Foreskin keratinocyte (primary cell): ENCODE measurements at places on chromosomes 2 and 18. TPM values are rescaled to one million over a fixed set of nuclear protein-coding genes. Genes with fewer than 3 reads are reported as not detected.

DNA sequence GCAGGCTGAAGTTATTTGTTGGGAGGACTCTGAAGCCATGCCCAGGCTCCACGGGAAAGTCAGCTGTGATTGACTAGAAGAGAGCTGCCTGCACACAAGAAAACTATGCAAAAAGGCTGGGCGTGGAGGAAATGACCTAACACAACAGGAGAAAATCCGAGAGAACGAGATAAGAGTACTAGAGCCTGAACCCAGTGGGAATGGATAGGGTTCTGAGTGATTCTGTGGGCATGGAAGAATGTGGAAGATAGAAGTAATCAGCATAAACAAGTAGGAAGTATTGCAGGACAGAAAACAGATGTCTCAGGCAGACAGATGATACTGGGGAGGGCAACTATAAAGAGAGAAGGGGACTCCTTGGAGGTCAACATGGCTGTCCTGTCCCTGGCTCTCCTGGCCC is 12.1 kb upstream of the COPS8 start:
- no peak for DNase-seq

- DNase-seq, result no peak
Measured at GRCh38 chr2:191114403-191114886, 36.3 kb downstream of the STAT4 start.

- no peak for DNase-seq
Measured at GRCh38 chr18:59352250-59352855, 6.7 kb downstream of the LMAN1 start.

- DNase-seq, result no peak
Measured at GRCh38 chr2:168090366-168091135, 156.8 kb downstream of the STK39 start.

DNA sequence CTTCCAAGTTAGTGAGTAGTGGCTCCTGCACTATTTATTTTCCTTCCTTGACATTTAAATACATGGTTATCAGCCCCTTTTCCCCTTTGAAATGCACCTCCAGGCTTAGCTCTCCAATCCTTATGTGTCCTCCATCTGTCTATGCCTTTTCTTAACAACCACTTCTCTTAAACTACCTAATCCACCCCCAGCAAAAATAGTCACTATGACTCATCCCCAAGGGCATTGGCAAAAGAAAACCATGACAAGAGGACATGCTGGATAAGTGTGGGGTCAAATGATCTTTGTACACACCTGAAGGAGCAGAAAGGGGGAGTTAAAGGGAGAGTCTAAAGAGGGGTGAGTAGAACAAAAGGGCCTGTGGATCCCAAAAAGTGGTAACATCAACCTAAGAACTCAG is 127.2 kb downstream of the ANKRD44 start:
- no peak for DNase-seq

Gene CFAP65
- not detected in 2 replicates for polyA plus RNA-seq

Gene CPSF3
- polyA plus RNA-seq, result 34.9 and 38.9 TPM in 2 replicates

Gene SCYGR4
- not detected in 2 replicates for polyA plus RNA-seq

GRCh38 chr2:81266106-81266505 is 961.6 kb upstream of the LRRTM1 start:
- no peak for DNase-seq

GRCh38 chr18:3466872-3467271 is 16.9 kb downstream of the TGIF1 start:
- DNase-seq, result no peak

DNA sequence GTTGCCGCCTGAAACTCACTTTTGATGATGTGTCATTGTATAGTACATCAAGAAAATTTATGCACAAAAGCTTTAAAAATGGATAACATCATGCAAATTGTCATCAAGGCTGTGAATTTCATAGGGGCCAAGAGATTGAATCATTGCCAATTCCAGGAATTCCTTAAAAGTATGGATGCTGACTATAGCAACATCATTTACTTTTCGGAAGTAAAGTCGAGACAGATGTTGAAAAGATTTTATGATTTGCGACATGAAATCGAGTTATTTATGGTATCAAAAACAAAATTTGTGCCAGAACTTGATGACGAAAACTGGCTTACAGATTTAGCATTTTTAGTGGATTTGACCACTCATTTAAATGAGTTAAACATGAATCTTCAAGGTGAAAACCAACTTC is 56.3 kb downstream of the ASB1 start:
- no peak for DNase-seq

Gene RTP5
- not detected in 2 replicates for polyA plus RNA-seq

- DNase-seq, result peak; percentile 95
Measured at GRCh38 chr2:217105733-217106649, 246.1 kb upstream of the TNP1 start.

DNA sequence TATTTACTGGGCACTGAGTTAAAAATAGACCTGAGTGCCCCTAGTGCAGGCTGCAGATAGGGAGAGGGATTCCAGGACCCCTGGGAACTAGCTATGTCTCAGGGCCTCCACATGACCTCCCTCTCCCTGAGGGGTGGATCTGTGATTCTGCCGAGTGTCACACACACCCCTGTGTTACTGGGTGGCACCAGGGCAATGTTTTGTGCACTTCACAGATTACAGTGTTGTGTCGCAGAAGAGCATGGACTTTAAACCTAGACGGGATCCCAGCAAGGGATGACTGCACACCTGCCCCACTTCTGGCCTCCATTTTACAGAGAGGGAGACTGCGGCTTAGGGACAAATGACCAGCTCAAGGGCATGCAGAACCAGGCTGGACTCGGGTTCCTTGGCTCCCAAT is 65.6 kb downstream of the ZFP36L2 start:
- no peak for DNase-seq

- no peak for DNase-seq
Measured at GRCh38 chr18:5673616-5674015, 129.8 kb upstream of the EPB41L3 start.

Gene SP140
- polyA plus RNA-seq, result 0.19 and 0.37 TPM in 2 replicates

DNA sequence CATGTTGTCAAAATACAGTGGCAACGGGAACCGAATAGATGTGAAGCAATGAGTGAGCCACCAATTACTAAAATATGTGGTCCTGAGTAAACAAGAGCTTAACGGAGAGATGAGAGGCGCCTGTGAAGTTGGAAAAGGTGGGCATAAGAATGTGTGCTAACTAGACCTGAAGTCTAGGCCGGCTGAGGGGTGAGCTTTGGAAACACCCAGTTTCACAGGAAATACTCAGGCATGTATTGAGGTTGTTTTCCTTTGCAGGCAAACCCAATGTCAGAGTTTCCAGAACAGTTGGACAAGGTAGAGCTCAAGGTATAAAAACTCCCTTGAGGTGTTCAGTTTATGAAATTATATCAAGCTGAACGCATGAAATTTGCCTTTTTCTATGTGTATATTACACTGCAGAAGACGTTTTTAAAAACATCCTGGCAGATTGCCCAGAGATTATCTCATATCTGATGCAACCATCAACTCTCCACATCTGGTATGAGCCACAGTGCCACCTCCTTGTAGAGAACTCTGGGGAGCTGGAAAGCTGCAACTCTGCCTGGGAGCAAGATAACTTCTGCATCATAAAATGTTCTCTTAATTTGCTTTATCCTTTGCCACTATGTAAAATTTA is 3.9 kb upstream of the WDSUB1 start:
- peak; percentile 81 for DNase-seq

- DNase-seq, result peak; percentile 18
Measured at GRCh38 chr2:180003559-180003958, 3.5 kb downstream of the CWC22 start.

- DNase-seq, result no peak
Measured at GRCh38 chr2:123530004-123530403, 495.1 kb upstream of the CNTNAP5 start.

- no peak for DNase-seq
Measured at GRCh38 chr18:48943333-48943732, 7.4 kb downstream of the SMAD7 start.

GRCh38 chr2:138219961-138220360 is 255.7 kb downstream of the HNMT start:
- DNase-seq, result no peak

DNA sequence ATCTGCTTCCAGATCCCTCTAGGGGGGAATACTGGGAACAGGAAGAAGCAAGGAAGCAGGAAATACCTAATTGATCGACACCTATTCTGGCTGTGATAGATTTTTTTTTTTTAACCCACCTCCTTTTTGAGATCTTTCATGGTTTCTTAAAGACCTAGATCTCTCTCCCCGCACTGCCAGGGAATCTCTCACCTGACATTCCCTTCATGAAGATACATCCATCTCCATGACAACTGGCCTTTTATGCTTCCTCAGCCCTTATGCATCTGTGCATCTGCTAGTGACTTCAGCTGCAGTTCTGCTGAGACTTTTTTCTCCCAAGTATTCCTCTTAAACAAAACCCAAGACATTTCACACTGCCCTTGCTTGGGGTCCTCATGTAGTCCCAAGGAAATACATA is 21.1 kb upstream of the CPO start:
- no peak for DNase-seq

DNA sequence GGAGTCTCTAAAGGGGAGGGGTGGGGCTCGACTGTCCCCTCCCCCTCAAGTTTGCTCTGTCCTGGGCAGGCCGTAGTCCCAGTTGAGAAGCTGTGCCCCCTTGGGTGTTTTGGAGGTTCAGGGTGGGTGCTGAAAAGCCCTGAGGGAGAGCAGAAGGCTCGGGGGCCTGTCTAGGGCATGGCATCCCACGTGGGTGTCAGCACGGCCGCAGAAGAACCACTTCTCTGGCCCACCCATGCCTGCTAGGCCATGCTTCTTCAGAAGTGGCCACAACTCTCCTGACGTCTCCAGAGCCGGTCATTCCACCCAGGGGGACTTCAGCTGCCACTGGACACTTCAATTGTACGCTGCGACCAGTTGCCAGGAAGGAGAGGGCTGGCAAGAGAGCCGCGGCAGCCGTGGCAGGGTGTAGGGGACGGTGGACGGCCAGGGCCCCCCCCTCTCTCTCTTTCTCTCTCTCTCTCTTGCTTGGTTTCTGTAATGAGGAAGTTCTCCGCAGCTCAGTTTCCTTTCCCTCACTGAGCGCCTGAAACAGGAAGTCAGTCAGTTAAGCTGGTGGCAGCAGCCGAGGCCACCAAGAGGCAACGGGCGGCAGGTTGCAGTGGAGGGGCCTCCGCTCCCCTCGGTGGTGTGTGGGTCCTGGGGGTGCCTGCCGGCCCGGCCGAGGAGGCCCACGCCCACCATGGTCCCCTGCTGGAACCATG is at the start of gene INPP5D:
Gene INPP5D, plus strand, starts transcription at position 546 of the 704 bp plus-strand sequence. Its CDS starts 137 bp downstream, at position 683.
- DNase-seq, result no peak

- peak; percentile 99 for DNase-seq
Measured at GRCh38 chr2:224101820-224102630, 62.9 kb upstream of the SERPINE2 start.
